Bronchial epithelial cell (primary cell): ENCODE measurements at places on chromosomes 3 and 15.

GRCh38 chr3:134517791-134518190 lies 31.9 kb downstream of the CEP63 start:
- DNase-seq, result peak; percentile 20

- DNase-seq, result no peak
These were observed 32.2 kb downstream of the GOLGA6A start for GRCh38 chr15:74050127-74050526.

DNA sequence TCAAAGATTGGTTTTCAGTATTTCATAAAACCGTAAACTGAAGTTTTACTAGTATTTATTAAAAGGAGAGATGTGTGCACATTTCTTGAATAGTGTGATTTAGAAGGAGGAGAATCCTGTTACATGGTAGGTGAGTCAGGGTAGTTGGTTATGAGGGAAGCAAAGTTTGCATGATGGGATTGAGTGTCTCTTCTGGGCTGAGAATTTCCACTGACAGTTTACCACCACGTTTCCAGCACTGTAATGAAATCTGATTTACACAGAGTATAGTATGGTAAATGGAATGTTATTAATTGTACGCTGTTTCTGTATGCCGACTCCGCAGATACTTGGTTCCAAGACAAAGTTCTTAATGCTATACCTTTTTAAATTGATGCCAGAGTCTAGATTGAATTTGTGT lies 1.6 kb downstream of the NECTIN3 start:
- DNase-seq, result peak; percentile 19

GRCh38 chr3:153640689-153641665 lies 479.0 kb downstream of the RAP2B start:
- DNase-seq, result peak; percentile 28

DNA sequence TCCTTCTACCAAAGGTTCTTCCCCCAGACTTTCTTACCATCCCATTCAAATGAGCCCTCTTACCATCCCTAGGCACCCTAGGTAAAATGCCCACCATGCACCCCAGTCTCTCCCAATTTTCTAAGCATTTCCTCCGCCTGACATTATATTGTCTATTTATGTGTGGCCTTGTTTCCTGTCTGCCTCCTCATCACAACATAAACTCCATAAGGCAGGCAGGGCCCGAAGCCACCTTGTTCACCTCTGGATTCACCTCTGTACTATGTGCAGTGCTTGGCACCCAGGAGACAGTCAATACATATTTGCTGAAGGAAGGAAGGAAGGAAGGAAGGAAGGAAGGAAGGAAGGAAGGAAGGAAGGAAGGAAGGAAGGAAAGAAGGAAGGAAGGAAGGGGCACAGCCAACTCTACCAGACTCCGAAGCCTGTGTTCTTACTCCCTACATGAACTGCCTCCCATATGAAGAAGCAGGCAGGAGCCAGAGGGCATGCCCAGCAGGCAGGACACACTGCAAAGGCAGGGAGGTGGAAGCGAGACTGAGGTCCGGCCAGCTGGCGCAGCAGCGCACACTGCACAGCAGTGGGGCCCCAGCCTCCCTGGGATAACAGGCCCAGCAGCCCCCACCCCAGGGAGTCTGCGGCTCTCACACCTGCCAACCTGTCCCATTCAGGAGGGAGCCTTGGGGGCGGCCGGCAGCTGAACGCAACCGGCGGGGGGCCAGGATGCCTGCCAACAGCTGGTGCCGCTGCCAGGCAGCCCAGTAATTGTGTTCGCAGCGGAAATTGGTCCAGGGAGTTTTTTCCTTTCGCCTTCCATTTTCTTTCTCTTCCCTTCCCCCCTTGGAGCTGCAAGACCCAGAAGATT lies 106.0 kb upstream of the LINGO1 start:
- no peak for DNase-seq

- DNase-seq, result peak; percentile 52
These were observed 33.2 kb downstream of the SLC25A26 start for GRCh38 chr3:66253790-66254620.

- DNase-seq, result peak; percentile 33
These were observed at the start of gene ST6GAL1 for GRCh38 chr3:186930143-186930640. ST6GAL1 (plus strand) TSS chr3:186930526; CDS start chr3:187042704, 112,178 bp downstream.

- DNase-seq, result no peak
These were observed 5.2 kb upstream of the MANF start for GRCh38 chr3:51379746-51380455.

DNA sequence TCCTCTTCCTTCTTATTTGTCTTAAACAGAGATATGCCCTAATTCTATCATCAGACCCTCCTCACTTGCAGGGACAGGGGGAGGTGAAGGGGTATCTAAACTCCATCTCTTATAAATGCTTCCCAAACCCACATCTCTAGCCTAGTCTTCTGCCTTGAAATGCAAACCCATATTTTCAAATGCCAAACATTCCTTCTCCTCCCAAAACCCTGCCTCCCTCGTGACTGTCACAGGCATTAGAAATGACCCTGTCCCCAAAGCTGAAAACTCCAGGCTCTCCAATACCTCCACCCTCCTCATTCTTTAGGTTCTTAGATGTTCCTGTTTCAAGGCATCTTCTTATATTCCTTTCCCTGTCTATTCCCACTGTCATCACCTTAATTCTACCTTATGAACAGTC lies 191.0 kb downstream of the ERC2 start:
- no peak for DNase-seq
